SK-N-DZ (cell line): ENCODE measurements at places on chromosomes 11 and 22.

DNA sequence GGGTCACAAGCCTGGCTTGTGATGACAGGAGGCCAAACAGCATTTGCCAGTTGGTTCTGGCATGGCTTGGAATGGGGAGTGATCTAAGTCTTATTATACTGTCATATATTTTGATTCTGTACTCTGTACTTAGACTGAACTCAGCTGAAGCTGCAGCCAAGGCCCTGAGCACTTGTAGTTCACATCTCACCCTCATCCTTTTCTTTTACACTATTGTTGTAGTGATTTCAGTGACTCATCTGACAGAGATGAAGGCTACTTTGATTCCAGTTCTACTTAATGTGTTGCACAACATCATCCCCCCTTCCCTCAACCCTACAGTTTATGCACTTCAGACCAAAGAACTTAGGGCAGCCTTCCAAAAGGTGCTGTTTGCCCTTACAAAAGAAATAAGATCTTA, 843 bp downstream of the OR56B1 start:
- no peak for DNase-seq

GRCh38 chr11:69423181-69423580, 58.3 kb upstream of the LINC01488 start:
- DNase-seq = no peak

- DNase-seq = no peak
Observed at GRCh38 chr11:117855912-117856651, 20.4 kb downstream of the FXYD6 start.

DNA sequence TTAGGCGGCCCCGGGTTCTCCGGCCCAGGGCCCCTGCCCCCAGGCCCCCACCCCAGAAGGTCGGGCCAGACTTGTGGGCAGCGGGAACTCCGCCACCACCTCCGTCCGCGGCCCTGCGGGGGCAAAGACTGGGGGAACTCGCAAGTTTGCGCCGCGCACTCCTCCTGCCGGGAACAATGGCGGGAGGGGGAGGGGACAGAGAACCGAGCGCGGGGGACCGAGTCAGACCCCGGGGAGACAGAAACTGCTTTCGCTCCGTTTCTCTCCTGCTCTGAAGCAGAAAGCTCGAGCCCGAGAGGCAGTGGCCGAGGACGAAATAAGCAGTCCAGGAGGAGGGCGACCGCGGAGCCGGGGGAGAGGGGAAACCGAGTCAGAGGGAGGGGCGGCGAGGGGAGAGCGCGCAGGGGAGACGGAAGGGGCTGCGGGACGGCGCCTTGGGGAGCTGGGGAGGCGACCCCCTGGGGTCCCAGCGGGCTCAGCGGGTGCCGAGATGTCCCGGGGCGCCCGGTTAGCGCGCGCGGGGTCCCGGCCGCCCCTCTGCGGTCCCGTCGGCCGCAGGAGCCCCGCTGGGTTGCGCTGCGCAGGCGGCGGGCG, 555 bp downstream of the TP53I11 start:
- DNase-seq = no peak

- no peak for DNase-seq
Observed at GRCh38 chr11:6629892-6630631, 10.8 kb upstream of the TPP1 start.
